ENCODE measurements at places on chromosomes 1 and 21.

DNA sequence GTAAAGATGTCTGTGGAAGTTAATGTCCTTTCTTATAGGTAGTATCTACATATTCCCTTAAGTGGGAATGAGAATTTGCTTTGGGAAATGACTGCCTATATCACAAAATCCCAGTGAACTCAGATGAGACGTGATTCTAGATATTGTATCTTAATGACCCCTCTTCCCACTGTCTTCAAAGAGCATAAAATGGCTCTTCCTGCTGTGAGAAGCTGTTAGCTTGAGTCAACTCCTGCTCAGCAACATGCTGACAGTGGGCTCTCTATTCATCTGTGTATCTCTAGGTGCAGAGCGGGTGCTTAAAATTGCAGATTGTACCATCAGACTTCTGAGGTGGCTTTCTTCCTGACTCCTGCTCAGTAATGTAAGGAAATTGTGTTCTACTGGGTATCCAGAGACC is 100.6 kb downstream of the SPAG17 start:
- no peak overlapping the region for H3K27ac ChIP-seq
- H3K36me3 ChIP-seq = no peaks in the 10 kb centered on the region
- H3K4me3 ChIP-seq = no peak overlapping the region
- H3K27me3 ChIP-seq = no peaks in the 10 kb centered on the region
- H3K4me1 ChIP-seq = no peaks in the 10 kb centered on the region

DNA sequence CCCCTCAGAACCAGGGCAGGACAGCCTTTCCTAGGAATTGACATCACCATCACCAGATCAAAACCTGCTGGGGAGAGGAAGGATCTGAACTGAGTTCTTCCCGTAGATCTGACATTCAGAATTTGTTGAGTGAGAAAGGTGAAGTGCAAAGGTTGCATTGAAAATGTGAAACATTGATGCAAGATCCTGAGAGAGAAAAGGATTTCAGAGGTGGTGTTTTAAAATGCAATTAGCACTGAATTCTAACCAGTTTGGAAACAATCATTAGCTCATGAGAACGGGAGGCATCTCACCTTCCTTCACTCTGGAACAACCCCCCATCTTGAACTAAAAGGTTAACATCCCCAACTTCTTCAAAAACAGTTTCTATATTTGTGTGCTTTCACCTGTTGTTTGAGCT is 20.4 kb downstream of the LMO4 start:
- DNase-seq = no peak
- no peak overlapping the region for H3K27ac ChIP-seq
- H3K27me3 ChIP-seq = no peaks in the 10 kb centered on the region
- no peaks in the 10 kb centered on the region for H3K4me1 ChIP-seq

GRCh38 chr1:185297982-185298381 is 19.1 kb downstream of the IVNS1ABP start:
- no peaks in the 10 kb centered on the region for H3K4me1 ChIP-seq
- no peak for DNase-seq
- H3K27ac ChIP-seq = no peak overlapping the region
- no peaks in the 10 kb centered on the region for H3K27me3 ChIP-seq

- H3K36me3 ChIP-seq = no peaks in the 10 kb centered on the region
- no peak overlapping the region for H3K4me3 ChIP-seq
- no peaks in the 10 kb centered on the region for H3K27me3 ChIP-seq
- H3K27ac ChIP-seq = no peak overlapping the region
These were observed 76.9 kb upstream of the B3GALT5 start for GRCh38 chr21:39535646-39536437.

- H3K27me3 ChIP-seq = no peaks in the 10 kb centered on the region
- H3K27ac ChIP-seq = no peak overlapping the region
- H3K36me3 ChIP-seq = no peaks in the 10 kb centered on the region
These were observed 287.4 kb upstream of the FMN2 start for GRCh38 chr1:239804266-239804665.

DNA sequence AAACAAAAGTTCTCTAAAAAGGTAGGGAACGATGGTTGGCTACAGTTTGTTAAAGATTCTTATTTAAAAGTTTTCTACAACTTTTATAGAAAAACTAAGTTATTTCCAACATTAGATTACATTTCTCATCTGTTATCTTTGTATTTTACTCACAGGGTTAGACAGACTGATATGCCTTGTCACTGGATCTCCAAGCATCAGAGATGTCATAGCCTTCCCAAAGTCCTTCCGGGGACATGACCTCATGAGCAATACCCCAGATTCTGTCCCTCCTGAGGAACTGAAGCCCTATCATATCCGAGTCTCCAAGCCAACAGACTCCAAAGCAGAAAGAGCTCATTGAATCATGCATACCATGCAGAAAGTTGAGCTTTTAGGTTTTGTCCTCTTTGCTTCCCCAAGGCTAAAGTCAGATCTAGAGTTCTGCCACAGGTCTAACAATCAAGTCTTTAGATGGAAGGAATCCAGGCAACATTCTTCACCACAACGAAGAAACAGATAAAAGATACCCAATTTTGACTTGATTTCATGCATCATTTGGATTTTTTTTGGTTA is 10.3 kb downstream of the GAS5 start:
- peaks cover 66% of the 10 kb centered on the region for H3K36me3 ChIP-seq
- H3K27ac ChIP-seq = no peak overlapping the region
- H3K4me1 ChIP-seq = peaks cover under 1% of the 10 kb centered on the region
- no peaks in the 10 kb centered on the region for H3K27me3 ChIP-seq
- DNase-seq = no peak

DNA sequence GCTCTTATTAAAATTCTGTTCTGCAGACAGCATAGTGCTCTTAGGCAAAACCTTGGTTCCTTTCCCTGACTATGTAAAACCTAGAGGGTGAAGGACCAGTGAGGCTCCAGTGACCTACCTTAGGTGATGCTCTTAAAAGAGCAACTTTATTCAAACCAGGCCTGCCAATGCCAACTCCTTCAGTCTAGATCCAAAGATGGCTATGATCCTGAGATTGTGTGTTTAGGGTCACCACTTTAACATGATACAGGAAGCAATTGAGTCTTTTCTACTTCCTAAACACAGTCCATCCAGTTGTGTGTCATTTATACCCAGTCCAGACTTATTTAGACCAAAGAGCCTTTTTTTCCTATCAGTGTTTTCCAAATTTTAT is 10.8 kb downstream of the MCL1 start:
- H3K27ac ChIP-seq = peak overlapping the region; percentile 59
- DNase-seq = no peak
- peak overlapping the region; percentile 50 for H3K4me3 ChIP-seq
- peaks cover 36% of the 10 kb centered on the region for H3K36me3 ChIP-seq
- no peaks in the 10 kb centered on the region for H3K27me3 ChIP-seq

DNA sequence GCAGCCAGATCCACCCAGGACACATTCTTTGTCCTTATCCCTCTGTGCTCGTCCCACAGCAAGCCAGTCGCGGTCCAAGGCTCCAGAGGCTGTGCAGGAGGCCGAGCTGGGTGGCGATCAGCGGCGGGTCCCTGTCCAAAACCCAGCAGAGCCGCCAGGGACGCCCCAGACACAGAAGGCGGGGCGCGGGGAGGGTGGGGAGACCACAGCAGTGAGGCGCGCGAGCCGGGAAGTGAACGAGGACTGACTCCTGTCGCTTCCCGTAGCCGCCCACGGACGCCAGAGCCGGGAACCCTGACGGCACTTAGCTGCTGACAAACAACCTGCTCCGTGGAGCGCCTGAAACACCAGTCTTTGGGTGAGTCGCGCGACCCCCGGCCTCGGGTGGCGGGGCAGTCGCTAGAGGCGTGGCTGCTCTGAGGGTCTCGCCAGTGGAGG is at the start of gene LGALS8:
LGALS8 (plus strand) TSS at position 279 of the 438 bp plus-strand sequence. CDS start 2,089 bp downstream, outside the sequence.
- H3K36me3 ChIP-seq = peaks cover 21% of the 10 kb centered on the region
- no peaks in the 10 kb centered on the region for H3K27me3 ChIP-seq
- H3K4me3 ChIP-seq = peak within 1 kb of the TSS; percentile 82
- H3K4me1 ChIP-seq = peaks cover 12% of the 10 kb centered on the region
- H3K27ac ChIP-seq = peak within 1 kb of the TSS; percentile 82

DNA sequence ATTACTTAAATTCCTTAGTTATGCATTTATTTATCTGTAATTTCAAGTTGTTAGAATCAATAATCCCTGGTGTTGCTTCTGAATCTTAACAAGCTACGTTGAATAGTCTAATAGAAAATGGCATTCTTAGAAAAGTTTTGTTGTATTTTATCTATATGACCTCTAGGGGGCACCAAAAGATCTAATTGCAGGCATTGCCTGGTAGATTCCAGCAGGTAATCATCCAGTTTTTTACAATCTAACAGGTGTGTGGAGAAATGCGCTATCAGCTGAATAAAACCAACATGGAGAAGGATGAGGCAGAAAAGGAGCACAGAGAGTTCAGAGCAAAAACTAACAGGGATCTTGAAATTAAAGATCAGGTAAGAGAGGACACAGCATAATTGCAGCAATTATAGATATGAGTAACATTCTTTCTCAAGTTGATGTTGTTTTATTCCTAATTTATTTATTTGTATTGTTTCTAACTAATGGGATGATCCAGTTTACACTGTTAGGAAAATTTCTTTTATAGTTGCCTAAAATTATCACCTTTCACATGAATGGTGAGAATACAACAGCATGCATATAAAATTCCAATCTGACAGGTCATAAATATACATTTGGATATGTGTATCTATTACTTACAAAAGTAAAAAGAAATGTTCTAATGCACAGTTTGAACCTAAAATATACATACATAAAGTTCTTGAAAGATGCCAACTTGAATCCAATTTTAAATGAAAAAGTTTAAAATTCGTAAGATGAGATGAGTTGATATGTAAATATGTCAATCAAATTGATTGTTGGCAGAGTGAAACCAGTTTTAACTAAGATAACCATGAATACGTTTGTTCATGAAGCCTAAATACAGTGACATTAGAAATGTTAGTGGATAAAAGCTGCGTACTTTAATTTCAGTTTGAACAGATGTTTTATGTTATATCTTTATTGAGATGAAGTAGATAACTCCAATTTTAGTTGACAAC is 88.4 kb downstream of the SDCCAG8 start:
- no peak overlapping the region for H3K27ac ChIP-seq
- DNase-seq = peak; percentile 56
- no peak overlapping the region for H3K4me3 ChIP-seq
- no peaks in the 10 kb centered on the region for H3K27me3 ChIP-seq

- no peak for DNase-seq
- H3K27me3 ChIP-seq = no peaks in the 10 kb centered on the region
- H3K4me3 ChIP-seq = no peak overlapping the region
- H3K27ac ChIP-seq = no peak overlapping the region
These were observed 2.6 kb downstream of the SLAMF8 start for GRCh38 chr1:159829273-159829634.

DNA sequence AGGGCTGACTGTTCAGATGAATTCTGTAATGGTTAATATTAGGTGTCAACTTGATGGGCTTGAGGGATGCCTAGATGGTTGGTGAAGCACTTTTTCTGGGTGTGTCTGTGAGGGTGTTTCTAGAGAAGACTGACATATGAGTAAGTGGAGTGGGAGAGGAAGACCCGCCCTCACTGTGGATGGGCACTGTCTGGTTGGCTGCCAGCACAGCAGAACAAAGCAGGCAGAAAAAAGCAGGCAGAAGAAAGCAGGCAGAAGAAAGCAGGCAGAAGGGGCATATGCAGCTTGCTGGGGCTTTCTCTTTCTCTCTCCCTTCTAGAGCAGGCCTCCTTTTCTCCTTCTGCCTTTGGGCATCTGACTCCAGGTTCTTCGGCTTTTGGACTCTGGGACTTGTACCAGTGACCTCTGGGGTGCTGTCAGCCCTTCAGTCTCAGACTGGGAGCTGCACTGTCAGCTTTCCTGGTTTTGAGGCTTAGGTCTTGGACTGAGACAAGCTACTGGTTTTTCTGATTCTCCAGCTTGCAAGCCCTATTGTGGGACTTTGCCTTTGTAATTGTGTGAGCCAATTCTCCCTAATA is 42.9 kb upstream of the CD2 start:
- no peak overlapping the region for H3K27ac ChIP-seq
- H3K27me3 ChIP-seq = no peaks in the 10 kb centered on the region
- no peak for DNase-seq
- no peaks in the 10 kb centered on the region for H3K4me1 ChIP-seq

DNA sequence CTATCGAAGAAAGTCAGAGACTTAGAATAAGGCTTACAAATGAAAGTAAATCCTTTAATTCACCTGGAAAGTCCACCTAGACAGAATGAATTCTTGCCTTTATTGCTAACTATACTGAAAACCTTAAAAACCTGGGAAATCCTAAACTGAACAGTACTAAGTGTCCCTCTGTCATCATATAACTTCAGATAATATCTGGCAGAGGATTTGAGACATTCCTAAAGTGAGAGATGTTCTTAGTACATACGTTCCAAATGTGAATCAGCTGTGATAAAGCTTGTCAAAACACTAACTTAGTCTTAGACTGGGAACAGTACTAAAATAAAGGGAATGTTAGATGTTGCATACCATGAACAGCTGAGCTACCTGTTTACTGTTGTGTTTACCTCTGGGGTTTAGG is 121.7 kb downstream of the TNFSF18 start:
- no peaks in the 10 kb centered on the region for H3K27me3 ChIP-seq
- H3K4me1 ChIP-seq = peaks cover 4% of the 10 kb centered on the region
- H3K36me3 ChIP-seq = no peaks in the 10 kb centered on the region
- DNase-seq = no peak

All from CD4-positive, alpha-beta T cell (primary cell).